ENCODE measurements at places on chromosomes 1 and 21.

DNA sequence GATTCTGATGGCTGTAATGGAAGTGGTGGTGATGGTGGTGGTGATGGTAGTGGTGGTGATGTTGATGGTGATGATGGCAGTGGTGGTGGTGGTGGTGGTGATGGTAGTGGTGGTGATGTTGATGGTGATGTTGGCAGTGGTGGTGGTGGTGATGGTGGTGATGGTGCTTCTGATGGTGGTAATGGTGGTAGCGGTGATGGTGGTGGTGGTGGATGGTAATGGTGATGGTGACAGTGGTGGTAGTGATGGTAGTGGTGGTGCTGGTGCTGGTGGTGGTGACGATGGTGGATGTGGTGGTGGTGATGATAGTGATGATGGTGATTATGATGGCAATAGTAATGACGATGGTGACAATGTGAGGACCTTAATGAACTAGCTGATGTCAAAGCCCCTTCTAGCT, 35.6 kb upstream of the LRRC3 start:
- no peak for DNase-seq

GRCh38 chr1:100953960-100954730, 58.3 kb downstream of the SLC30A7 start:
- no peak for DNase-seq

- no peak for DNase-seq
Measured at GRCh38 chr1:5758859-5759578, 233.2 kb downstream of the NPHP4 start.

DNA sequence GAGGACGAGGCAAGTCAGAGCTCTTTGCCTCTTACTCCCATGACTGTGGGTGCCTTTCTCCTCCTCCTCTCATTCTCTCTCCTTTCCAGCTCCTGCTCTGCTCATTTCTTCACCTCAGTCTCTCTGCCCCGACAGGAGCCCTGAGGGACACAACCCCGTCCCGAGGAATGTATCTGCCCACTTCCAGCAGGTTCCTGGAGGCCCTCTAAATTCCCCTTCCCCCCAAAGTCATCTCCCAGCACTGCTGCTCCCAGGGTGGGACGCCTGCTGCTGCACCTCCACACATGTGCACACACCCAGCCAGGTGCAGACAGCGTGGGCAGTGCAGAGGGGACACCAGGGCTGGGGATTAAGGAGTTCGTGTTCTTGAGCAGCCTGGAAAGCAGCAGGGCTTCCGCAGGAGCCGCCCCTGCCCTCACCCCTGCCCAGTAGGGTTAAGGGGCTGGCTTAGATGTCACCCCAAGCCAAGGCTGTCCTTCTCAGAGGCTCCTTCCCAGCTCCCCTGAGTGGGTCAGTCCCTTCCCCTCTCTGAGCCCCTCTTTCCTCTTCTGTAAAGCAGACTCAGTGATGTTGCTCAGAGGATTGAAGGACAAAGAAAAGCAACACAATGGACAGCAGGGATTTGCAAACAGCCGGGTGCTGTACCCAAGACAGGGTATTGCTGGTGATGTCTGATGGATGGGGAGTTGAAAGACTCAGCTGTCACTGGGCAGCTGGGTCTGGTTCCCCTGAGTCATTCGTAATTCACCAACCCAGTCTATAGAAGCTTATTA, 346.0 kb downstream of the MATN1 start:
- DNase-seq: no peak
